ENCODE measurements at places on chromosomes 1 and 21.

DNA sequence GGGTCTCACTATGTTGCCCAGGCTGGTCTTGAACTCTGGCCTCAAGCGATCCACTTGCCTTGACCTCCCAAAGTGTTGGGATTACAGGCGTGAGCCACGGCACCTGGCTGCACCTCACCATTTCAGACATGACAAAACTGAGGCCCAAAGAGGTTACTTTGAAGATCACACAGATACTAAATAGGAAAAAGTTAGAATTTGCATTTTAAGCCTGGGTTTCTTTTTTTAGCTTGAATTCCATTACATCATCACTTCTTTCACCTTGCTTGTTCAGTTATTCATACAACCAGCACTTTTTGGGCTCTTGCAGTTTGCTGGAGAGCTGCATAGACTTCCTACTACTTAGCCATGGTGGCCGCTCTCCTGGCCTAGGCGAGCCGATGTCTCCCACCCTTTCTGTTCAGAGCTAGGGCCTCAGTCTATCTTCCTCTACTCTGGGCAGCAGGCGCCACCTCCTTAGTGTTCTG lies 16.3 kb upstream of the CD2 start:
- DNase-seq = no peak

DNA sequence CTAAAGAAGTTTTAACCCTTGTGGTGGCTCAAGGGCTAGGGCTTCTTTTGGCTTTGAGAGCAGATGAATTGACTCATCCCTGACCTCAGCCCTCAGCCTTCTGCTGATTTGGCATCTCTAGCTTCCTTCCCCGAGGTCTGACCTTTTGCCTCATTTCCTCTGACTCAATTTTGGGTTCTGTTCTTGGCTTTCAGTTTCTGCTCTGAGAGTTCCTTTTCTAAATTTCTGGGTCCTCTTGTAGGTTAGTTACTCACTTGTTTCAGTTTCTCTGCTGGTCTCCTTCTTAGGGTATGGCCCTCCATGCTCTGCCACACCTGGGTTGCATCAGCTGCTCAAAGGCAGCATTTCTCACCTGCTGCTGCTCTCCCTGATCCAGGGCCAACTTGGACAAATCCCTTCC lies 19.4 kb downstream of the PDE4B start:
- no peak for DNase-seq

GRCh38 chr1:26239936-26240335 lies 5.9 kb downstream of the CEP85 start:
- no peak for DNase-seq

DNA sequence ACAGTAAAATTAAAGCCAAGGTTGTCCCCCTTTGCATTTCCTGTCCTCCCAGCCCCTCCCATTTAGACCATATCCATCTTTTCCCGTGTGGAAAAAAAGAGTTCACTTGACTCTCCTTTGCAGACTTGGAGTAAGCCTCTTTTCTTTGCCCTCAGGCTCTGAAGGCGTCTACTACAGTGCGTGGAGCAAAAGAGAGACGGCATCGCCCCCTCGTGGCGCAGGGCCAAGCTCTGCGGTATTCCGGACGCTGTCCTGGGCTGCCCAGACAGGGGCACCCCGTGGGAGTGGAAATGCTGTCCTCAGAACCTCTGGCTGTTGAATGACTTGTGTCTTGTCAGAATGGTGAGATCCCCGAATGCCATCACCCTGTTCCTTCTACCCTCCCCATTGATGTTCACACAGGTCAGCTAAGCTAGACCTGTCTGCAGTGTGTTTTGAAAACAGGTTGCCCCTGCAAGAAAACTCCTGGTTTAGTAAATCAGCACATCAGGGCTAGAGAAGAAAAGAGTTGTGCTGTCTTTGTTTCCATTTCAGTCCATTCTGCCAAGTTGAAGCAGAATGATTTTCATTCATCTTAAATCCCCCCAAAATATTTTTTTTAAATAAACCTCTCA lies 12.3 kb upstream of the GJA8 start:
- peak; percentile 17 for DNase-seq

GRCh38 chr1:109845658-109846057 lies 65.0 kb upstream of the CSF1 start:
- no peak for DNase-seq

DNA sequence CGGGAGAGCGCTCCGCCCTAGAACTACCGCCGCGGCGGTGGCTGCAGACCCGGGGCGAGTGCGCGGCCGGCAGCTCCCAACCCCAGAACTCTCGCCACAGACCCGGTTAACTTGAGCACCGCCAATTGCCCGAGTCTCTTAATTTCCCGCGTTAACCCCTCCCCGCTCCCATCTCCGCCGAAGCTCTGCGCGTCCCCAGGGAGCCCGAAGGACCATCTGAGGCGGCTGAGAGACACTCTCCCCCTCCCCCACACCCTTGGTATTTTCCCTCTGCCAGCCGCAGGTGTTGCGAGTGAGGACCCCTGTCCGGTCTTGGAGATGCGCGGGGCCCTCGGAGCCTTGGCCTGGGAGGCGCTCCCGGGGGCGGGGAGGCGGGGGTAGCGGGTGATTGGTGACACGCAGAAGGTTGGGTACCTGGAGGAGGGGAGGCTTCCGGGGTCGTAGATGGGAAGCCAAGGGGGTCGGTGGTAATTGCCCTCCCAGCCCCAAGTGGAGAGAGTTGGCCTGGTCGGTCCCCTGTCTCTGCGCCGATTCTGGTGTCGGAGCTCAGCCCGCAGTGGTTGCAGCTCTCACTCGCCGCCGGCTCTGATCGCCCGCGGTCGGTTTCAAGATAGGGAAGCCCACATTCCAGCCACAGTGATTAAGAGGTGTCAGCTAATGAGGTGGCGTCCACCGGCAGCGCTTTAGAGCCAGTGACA lies 858 bp upstream of the SUSD4 start:
- DNase-seq = no peak

GRCh38 chr1:8706995-8707396 lies 110.4 kb downstream of the RERE start:
- DNase-seq = no peak

GRCh38 chr1:6328091-6328490 lies 65.5 kb downstream of the ACOT7 start:
- no peak for DNase-seq

- DNase-seq = no peak
These were observed 44.3 kb upstream of the WNT2B start for GRCh38 chr1:112464501-112464900.

- DNase-seq = no peak
These were observed 1176.4 kb downstream of the BRINP3 start for GRCh38 chr1:189301235-189301634.

- DNase-seq = no peak
These were observed 39.7 kb downstream of the EDN2 start for GRCh38 chr1:41444785-41445184.

- DNase-seq = no peak
These were observed 393 bp downstream of the LYSMD1 start for GRCh38 chr1:151165281-151165737.

DNA sequence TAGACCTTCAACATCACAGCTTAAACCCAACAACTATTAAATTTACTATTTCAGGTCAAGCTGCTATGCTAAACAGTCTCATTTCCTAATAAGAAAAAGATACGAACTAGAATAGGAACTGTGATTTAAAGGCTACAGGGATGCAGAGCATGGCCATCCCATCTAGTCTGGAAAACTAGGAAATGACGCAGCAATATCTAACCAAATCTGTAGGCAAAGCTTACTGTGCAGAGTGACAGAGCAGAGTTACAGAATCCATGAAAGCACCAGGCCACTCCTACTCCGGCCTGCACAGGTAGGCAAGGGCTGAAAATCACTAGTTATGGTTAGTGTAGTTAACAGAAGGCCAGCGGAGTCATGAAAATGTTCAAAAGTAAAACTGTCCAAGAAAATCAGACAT lies 2.1 kb downstream of the HLCS start:
- DNase-seq = no peak

GRCh38 chr21:38951095-38951730 lies 145.5 kb downstream of the ETS2 start:
- no peak for DNase-seq

DNA sequence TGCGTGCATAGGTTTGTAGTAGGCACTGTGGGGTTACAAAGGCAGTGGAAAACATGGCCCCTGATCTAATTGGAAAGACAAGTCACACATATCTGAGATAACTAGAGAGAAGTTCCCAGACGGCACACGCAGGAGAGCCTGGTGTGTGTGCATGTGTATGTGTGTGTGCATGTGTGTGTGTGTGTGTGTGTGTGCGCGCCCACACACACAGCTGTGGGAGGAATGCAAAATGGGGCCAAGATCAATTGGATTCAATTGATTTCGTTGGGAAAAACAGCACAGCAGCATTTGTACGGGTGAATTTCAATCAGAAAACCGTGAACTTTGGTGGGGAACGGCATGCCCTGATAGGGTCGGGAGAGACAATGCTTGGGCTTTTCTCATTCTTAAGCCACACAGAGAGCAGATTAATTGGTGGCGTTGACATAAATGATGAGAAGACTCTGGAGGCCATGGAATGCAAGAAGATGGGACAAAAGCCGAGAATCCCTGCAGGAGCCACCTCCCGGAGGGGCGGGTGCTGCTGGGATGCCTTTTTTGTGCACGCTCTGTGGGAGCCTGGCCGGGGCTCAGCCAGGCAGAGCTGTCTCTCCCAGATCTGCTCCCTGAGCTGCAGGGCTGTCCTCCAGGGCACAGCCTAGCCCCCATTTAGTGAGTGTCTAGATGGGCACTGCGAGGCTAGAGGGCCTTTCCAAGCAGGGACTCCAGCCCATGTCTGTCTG lies 322.0 kb downstream of the CAMTA1 start:
- no peak for DNase-seq

- no peak for DNase-seq
These were observed 21.7 kb upstream of the LAMC2 start for GRCh38 chr1:183164340-183164739.

DNA sequence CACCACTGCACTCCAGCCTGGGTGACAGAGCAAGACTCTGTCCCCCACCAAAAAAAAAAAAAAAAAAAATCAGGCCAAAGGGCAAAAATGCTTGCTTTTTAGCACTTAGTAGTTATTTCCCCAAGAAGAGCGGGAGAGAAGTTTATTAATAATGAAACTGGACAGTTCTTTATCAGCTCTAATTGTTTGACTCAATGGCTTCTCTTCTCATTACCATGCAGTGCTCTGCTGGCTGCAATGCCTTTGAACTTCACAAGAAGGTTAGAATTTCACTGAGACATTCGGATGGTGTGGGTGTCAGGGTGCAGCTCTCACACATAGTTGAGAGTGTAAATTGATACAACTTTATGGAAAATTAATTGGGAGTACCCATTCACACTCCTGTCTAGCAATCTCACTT lies 63.7 kb downstream of the EDARADD start:
- no peak for DNase-seq

GRCh38 chr1:42035205-42035829 lies 116.6 kb upstream of the HIVEP3 start:
- peak; percentile 17 for DNase-seq

GRCh38 chr1:198491596-198491995 lies 48.9 kb downstream of the ATP6V1G3 start:
- DNase-seq = no peak

GRCh38 chr21:19648391-19648790 lies 1244.8 kb upstream of the TMPRSS15 start:
- no peak for DNase-seq

DNA sequence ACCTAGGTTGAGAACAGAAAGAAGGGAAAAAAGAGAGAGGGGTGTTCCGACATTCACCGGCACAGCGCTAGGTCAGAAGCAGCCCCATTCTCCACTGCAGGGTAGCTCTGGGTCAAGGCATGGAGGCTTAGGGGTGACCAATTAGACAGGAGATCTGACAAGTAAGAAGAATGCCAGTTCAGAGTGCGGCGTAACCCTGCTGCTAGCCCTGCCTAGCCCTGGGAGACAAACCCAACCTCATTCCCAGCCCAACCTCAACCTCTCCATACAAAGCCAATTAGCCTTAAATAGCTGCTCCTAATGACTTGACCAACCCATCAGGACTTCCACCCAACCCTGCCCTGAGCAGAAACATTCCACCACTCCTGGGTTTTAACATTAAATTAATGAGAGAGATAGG lies 3.4 kb downstream of the PRELP start:
- no peak for DNase-seq

GRCh38 chr1:2517966-2518365 lies 8.4 kb downstream of the PANK4 start:
- DNase-seq = no peak

Measured in stimulated activated CD8-positive, alpha-beta memory T cell treated with anti-CD3 and anti-CD28 coated beads, Interleukin-4, amount 100 ng/mL, for 1 hour (primary cell).